ENCODE measurements at places on chromosomes 2 and 18.

GRCh38 chr2:237480556-237480955 is 6.5 kb upstream of the MLPH start:
- DNase-seq, result no peak

GRCh38 chr2:240933966-240934700 is 28.0 kb downstream of the CROCC2 start:
- peak; percentile 15 for DNase-seq

- no peak for DNase-seq
These were observed 30.6 kb downstream of the ORC4 start for GRCh38 chr2:147989809-147990403.

- no peak for DNase-seq
These were observed 72.2 kb upstream of the TMEM17 start for GRCh38 chr2:62577994-62578781.

- DNase-seq, result no peak
These were observed 311.3 kb downstream of the ARHGAP15 start for GRCh38 chr2:143440411-143441012.

DNA sequence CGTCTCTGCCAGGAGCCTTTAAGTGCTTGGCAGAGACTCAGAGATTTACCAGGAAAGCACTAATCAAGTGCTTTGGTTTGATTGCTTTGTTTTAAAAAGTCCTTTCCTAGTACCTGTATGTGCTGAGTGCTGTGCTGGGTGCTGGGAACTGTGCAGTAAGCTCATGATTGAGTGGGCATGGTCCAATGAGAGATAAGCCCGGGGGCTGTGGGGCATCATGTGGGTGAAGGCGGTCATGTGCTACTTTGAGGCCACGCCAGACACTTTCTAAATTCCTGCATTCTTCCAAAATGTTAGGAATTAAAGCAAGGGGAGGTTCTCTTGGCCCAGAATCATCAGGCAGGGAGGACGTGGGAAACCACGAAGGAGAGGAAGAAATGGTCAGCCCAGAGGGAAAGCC is 109.0 kb downstream of the ACAA2 start:
- DNase-seq, result no peak

- no peak for DNase-seq
These were observed 36.4 kb downstream of the TANC1 start for GRCh38 chr2:159004849-159005248.

- no peak for DNase-seq
These were observed 105.7 kb upstream of the MGAT5 start for GRCh38 chr2:134148172-134148571.

DNA sequence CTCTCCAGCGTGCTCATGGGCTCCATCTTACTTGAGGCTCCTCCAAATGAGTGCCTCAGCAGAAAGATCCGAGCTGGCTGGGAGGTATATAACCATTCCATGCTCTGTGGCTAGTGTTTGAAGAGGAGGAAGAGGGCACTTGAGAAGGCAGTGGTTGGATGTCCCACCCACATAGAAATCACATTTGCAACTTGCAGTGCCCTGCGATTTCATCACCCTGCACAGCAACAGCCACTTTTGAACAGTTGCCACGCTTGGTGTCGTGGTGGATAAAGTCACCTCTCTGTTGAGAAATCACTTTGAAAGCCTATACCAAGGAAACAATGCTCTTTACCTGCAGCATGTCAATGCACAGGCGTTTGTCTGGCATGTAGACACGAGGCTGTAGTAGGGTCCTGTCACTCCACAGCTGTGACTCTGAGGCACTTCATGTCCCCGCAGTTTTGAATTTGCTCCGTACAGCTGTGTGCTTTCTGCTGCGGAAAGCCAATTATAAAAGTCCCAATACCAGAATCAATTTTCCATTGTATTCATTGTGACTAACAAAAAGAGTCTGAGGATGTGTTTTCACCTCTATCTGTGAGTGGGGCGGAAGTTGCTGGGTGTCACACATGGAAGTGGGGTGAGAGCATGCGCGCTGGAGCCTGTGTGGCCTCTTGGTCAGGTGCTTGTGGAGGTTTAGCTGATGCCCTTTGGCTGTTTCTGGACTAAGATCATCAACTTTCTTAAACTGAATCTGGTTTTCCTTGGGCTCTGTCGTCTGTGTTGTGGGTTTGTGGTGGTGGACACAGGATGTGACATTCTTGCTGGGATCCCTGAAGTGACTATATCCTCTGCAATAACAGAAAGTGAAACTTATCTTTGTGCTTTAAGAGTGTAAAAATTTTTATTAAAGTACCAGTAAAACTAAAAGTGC is 2.8 kb downstream of the CNDP2 start:
- peak; percentile 50 for DNase-seq

GRCh38 chr2:217954469-217954868 is 48.3 kb downstream of the TNS1 start:
- peak; percentile 67 for DNase-seq

- DNase-seq, result no peak
These were observed 971.8 kb upstream of the ACVR2A start for GRCh38 chr2:146873056-146873455.

GRCh38 chr18:73079920-73080319 is 212.1 kb upstream of the NETO1 start:
- no peak for DNase-seq

- no peak for DNase-seq
These were observed 49.8 kb upstream of the ZBTB7C start for GRCh38 chr18:48459016-48459415.

GRCh38 chr18:3411327-3411726 is 38.6 kb upstream of the TGIF1 start:
- DNase-seq, result no peak

DNA sequence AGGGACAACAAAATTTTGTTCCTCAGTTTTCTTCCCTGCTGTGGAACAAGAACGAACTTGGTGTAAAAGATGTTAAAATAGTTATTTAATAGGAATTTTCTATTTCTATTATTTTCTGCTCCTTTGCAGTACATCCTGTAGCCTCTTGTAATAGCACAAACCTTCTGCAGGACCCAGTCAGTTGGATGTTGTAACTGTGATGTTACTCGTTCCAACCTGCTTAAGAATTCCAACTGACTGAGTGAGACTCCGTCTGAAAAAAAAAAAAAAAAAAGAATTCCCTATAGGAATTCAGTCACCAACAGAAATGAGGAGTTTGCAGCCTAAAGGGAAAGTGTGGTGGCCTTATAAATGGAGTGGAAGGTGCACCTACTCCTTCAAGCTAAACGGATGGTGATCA is 46.4 kb upstream of the CDH20 start:
- DNase-seq, result no peak

GRCh38 chr2:169395821-169396374 is 33.6 kb upstream of the LRP2 start:
- no peak for DNase-seq

DNA sequence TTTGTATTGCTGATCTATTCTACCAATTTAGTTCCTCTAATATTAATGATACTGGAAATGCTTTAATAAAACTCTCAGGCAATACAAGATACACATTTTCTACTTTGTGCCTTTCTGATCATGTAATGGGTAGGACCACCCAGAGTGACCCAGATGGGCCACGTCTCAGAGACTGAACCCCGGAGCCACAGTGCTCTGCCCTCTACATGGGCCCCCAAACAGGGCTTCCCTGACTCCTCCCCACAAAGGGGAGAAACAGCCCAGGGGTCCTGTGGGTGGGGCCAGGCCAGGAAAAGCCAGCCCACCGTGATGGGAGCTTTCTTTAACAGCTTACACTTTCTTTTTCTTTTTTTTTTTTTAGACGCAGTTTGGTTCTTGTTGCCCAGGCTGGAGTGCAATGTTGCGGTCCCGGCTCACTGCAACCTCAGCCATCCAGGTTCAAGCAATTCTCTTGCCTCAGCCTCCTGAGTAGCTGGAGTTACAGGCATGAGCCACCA is 18.4 kb downstream of the HDAC4 start:
- no peak for DNase-seq

DNA sequence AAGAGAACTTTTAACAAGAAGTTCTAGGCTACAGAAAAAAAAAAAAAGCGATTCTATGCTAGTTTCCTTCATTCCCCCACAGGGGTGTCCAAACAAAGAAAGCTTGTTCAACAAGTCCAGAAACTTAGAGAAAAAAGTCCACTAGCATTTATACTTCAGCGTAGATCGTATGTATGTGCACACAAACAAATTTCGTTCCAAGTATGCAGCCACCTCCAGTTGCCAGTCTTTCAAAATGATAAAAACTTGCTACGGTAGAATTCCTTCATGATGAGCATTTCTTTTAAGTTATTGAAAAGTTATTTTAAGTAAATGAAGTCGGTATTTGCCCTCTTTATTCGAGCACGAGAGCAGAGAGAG is 3.7 kb upstream of the OTX1 start:
- no peak for DNase-seq

GRCh38 chr2:20966061-20966595 is 77.7 kb downstream of the APOB start:
- DNase-seq, result no peak

- no peak for DNase-seq
These were observed 19.8 kb upstream of the GPR55 start for GRCh38 chr2:230944757-230945372.

DNA sequence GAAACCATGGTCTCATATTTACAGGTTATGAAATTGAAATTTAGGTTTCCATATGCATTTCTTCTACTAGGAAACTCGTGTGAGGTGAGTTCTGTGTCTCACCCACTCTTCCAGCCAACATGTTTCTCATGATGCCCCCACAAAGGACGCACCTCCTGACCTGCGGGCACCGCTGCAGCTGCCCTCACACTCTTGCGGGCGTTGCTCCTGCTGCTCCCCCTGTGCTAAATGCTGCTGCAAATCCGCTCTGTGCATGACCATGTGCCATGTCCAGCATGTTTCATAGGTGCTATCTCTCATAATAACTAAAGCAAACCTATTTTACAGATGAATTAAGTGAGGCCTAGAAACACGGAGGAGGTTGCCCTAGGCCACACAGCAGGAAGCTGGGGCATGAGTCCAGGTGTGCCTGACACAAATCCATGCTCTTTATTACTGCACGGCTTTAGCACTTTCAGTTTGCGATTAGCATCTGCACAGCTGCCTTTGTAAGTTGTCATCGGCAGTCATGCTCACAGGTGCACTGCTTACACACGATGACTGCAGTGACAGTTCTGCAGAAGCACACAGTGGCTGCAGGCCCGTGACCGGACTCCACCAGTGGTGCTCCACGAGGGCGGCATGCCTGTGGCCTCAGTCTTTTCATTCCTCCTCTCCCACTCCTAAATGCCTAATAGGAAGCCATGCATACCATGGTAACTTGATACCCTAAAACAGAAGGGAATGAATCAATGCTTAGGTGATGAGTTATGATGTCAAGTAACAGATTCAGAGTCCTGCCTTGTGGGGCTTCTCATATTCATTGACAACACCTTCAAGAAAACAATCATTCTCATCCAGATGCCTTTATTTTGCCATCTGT is 14.9 kb upstream of the GALR1 start:
- no peak for DNase-seq

GRCh38 chr18:41418598-41418997 is 536.4 kb upstream of the PIK3C3 start:
- no peak for DNase-seq

GRCh38 chr2:26581266-26581990 is 59.7 kb downstream of the CIB4 start:
- no peak for DNase-seq

DNA sequence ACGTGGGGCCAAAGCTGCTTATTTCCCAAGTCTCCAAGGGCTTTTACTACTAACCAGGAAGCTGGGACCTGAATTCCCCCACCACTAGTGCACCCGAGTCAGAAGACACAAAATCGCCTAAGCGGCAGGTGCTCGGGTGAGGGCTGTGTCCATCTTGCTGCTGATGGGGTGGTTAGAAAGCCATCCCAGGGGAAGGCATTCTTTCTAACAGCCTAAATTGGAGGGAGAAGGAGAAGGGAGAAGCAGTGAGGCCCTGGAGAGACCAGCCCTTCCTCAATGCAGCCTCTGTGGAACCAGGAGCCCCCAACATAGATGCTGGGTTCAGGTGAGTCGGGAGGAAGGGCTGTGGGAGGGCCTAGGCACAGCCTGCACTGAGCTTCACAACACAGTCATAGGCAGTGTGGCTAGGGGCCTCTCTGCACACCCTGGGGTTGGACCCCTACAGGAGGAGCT is 1.9 kb upstream of the PROM2 start:
- no peak for DNase-seq

GRCh38 chr18:65436430-65436829 is 314.4 kb upstream of the CDH7 start:
- no peak for DNase-seq

DNA sequence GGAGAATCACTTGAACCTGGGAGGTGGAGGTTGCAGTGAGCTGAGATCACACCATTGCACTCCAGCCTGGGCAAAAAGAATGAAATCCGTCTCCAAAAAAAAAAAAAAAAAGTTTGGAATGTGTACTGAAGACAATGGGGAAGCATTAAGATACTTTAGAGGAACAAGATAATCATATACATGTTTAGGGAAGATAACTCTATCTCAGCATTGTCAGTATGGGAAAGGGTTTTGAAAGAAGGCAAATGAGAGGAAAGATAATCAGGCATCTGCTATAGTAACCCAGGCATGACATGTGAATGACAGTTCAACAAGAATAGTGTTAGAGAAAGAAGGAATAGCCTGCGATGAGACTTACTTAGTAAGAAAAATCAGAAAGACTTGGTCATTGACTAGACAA is 112.0 kb downstream of the ATAD2B start:
- DNase-seq, result no peak

- DNase-seq, result no peak
These were observed 37.5 kb upstream of the STK17B start for GRCh38 chr2:196208915-196209314.

DNA sequence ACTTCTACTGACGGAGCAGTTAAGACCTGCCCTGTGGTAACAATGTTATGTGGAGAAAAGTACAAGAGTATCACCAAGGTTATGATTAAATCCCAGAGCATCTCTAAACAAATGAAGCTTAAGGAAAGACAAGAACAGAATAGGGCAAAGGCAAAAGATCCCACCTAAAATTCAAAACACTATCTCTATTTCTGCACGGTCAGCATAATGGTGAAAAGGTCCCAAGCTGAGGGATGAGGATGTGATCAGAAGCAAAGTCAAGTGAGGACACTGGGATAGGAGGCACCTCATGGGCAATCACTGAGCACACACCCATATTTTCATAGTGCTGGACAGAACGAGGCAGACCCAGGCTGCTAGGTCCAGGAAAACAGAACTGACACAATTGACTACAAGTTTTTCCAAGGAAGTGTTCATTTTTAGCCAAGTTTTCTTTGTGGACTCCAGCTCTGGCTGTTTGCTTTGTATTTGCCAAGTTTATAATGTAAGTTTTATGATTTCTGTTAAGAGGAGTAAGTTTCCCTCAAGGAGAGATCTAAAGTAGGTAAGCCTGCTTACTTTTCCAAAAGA is 77.8 kb downstream of the NCKAP5 start:
- DNase-seq, result no peak

DNA sequence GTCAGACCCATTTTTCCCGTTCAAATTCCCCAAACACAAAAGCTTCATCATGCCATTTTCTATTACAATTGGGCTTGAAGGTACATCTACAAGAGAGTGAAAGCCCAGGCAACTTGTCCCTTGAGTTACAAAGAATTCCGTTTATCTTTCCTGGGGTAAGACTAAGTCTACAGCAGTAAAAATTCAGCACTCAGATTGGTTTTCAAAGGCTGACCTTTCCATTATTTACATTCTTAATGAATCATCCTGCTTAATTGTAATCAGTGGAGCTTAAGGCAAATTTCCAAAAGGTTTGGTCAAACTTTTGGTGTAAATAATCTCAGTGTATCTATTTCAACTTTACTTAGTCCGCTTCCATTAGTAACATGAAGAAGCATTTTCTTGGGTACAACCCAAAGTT is 33.4 kb upstream of the ST3GAL5 start:
- DNase-seq, result no peak

- no peak for DNase-seq
These were observed 137.7 kb downstream of the TANC1 start for GRCh38 chr2:159106109-159106508.

GRCh38 chr2:119387381-119388129 is 20.8 kb downstream of the DBI start:
- DNase-seq, result peak; percentile 79

GRCh38 chr2:102100371-102101096 is 42.0 kb upstream of the IL1R1 start:
- no peak for DNase-seq

Measured in heart left ventricle (tissue), 16 donors.